Transverse colon (tissue), 4 donors: ENCODE measurements at places on chromosomes 2 and 18. TPM values are rescaled to one million over a fixed set of nuclear protein-coding genes. Genes with fewer than 3 reads are reported as not detected.

The TRAPPC8 gene
- total RNA-seq: 52.4 TPM

The ANKRD39 gene
- total RNA-seq: 9.7 TPM

The ZSWIM2 gene
- not detected for total RNA-seq

The RBM44 gene
- 0.27 TPM for total RNA-seq

The ERBB4 gene
- total RNA-seq: 0.27 TPM

The GPR75 gene
- 3.2 TPM for total RNA-seq

The AKAIN1 gene
- not detected for total RNA-seq

The CACNB4 gene
- total RNA-seq: 0.20 TPM

The BBS5 gene
- total RNA-seq: 1.6 TPM

The CRYGB gene
- not detected for total RNA-seq

The PRR30 gene
- not detected for total RNA-seq

The LAPTM4A gene
- total RNA-seq: 122 TPM

The NDUFS1 gene
- 37.0 TPM for total RNA-seq

The ALPP gene
- total RNA-seq: not detected

The EML6 gene
- total RNA-seq: 4.1 TPM

The VIL1 gene
- 247 TPM for total RNA-seq

The EFEMP1 gene
- total RNA-seq: 27.7 TPM

The TEX44 gene
- total RNA-seq: not detected

The C2orf92 gene
- 19.4 TPM for total RNA-seq

The MC2R gene
- not detected for total RNA-seq

The TACR1 gene
- total RNA-seq: 0.20 TPM

The MC4R gene
- total RNA-seq: not detected

The GATA6 gene
- total RNA-seq: 76.3 TPM

The RGPD4 gene
- total RNA-seq: not detected

The DNAJC5G gene
- total RNA-seq: not detected

The TSGA10 gene
- total RNA-seq: 13.7 TPM

The TMEM198 gene
- total RNA-seq: not detected

The SLC5A7 gene
- total RNA-seq: 2.8 TPM

The NT5DC4 gene
- not detected for total RNA-seq

The NT5C1B gene
- not detected for total RNA-seq

The LYPD1 gene
- total RNA-seq: 0.32 TPM

The CCDC141 gene
- 3.5 TPM for total RNA-seq

The SERPINB10 gene
- not detected for total RNA-seq

The TMEM17 gene
- total RNA-seq: not detected

The CSRNP3 gene
- 1.7 TPM for total RNA-seq

The IL1F10 gene
- total RNA-seq: not detected

The TUBA3D gene
- not detected for total RNA-seq

The COL3A1 gene
- 103 TPM for total RNA-seq

The CENPA gene
- 1.1 TPM for total RNA-seq

The MAL gene
- 3.7 TPM for total RNA-seq

The CELF4 gene
- total RNA-seq: 0.14 TPM

The REG3G gene
- not detected for total RNA-seq

The SIX3 gene
- not detected for total RNA-seq

The MARCHF4 gene
- 0.14 TPM for total RNA-seq

The PIGN gene
- 37.8 TPM for total RNA-seq

The HNMT gene
- total RNA-seq: 64.9 TPM

The FBXO48 gene
- 2.6 TPM for total RNA-seq

The LOXHD1 gene
- total RNA-seq: 0.16 TPM

The LRRC30 gene
- total RNA-seq: not detected

The SCN1A gene
- total RNA-seq: not detected

The NRP2 gene
- 35.1 TPM for total RNA-seq

The ST8SIA5 gene
- not detected for total RNA-seq

The GREB1 gene
- total RNA-seq: 2.6 TPM

The COLEC11 gene
- total RNA-seq: 2.0 TPM
